ENCODE measurements at places on chromosomes 4 and X.

GRCh38 chrX:78092296-78092695 is 11.8 kb upstream of the PGK1 start:
- DNase-seq: no peak
- H3K36me3 ChIP-seq: no peaks in the 10 kb centered on the region
- H3K4me3 ChIP-seq: no peak overlapping the region
- H3K27ac ChIP-seq: no peak overlapping the region

GRCh38 chr4:67437974-67438713 is 107.2 kb downstream of the CENPC start:
- H3K4me3 ChIP-seq: no peak overlapping the region
- H3K4me1 ChIP-seq: peaks cover 10% of the 10 kb centered on the region
- no peaks in the 10 kb centered on the region for H3K27me3 ChIP-seq
- DNase-seq: no peak

GRCh38 chr4:92382128-92382527 is 78.4 kb downstream of the GRID2 start:
- no peak for DNase-seq
- H3K4me3 ChIP-seq: no peak overlapping the region
- H3K27me3 ChIP-seq: no peaks in the 10 kb centered on the region
- H3K4me1 ChIP-seq: no peaks in the 10 kb centered on the region
- H3K36me3 ChIP-seq: no peaks in the 10 kb centered on the region
- H3K27ac ChIP-seq: no peak overlapping the region

- peaks cover 76% of the 10 kb centered on the region for H3K4me1 ChIP-seq
- peak overlapping the region; percentile 98 for H3K27ac ChIP-seq
- no peaks in the 10 kb centered on the region for H3K27me3 ChIP-seq
- H3K4me3 ChIP-seq: peak overlapping the region; percentile 42
Measured at GRCh38 chr4:7967501-7968261, 28.0 kb upstream of the AFAP1 start.

- H3K4me1 ChIP-seq: no peaks in the 10 kb centered on the region
- no peak for DNase-seq
- peaks cover 9% of the 10 kb centered on the region for H3K36me3 ChIP-seq
- H3K4me3 ChIP-seq: no peak overlapping the region
Measured at GRCh38 chrX:107626481-107626880, 1.8 kb upstream of the PRPS1 start.

- H3K4me3 ChIP-seq: no peak overlapping the region
- H3K36me3 ChIP-seq: no peaks in the 10 kb centered on the region
- DNase-seq: no peak
- no peak overlapping the region for H3K27ac ChIP-seq
- H3K27me3 ChIP-seq: peaks cover 6% of the 10 kb centered on the region
Measured at GRCh38 chrX:153061732-153062131, 5.5 kb downstream of the PNMA3 start.

DNA sequence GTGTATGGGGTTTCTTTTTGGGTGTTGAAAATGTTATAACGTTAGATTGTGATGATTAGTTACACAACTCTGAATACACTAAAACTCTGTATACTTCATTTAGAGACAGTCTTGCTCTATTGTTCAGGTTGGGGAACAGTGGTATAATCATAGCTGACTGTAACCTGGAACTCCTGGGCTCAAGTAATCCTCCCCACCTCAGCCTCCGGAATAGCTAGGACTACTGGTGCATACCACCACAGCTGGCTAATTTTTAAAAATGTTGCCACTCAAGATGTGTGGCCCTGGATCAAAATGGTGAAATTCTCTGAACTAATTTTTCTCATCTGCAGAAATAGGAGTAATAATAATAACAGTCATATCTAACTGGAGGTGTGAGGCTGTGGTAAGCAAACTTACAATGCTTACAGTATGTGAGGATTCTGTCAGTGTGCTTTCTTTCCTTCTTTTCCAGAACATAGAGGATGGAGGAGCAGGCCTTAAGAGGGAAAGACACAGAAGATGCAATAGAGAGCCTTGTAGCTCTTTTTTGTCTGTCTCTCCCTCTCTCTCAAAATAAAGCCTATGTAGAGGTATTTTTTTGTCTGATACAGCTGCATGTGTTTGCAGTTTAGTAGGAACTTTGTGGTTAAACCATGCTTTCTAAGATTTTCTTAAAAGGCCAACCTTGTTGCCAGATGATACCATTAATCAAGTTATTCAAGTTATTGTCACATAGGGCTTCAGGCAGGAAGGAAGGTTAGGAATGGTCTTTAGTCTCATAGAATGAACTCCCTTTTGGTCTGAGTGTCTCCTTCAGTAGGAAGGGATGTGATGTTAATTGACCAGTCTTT is 7.5 kb downstream of the ADD1 start:
- H3K4me3 ChIP-seq: peak overlapping the region; percentile 59
- no peaks in the 10 kb centered on the region for H3K27me3 ChIP-seq
- H3K27ac ChIP-seq: peak overlapping the region; percentile 62

GRCh38 chrX:7925867-7926472 is 1.2 kb downstream of the PNPLA4 start:
- no peaks in the 10 kb centered on the region for H3K4me1 ChIP-seq
- H3K36me3 ChIP-seq: peaks cover 13% of the 10 kb centered on the region
- no peak overlapping the region for H3K27ac ChIP-seq
- DNase-seq: peak; percentile 48
- peak overlapping the region; percentile 33 for H3K4me3 ChIP-seq
- H3K27me3 ChIP-seq: no peaks in the 10 kb centered on the region

- no peaks in the 10 kb centered on the region for H3K36me3 ChIP-seq
- H3K4me1 ChIP-seq: no peaks in the 10 kb centered on the region
- DNase-seq: no peak
- H3K27me3 ChIP-seq: peaks cover 5% of the 10 kb centered on the region
Measured at GRCh38 chrX:50613846-50614245, 143.2 kb upstream of the DGKK start.

GRCh38 chrX:17519358-17519757 is 144.4 kb downstream of the NHS start:
- no peaks in the 10 kb centered on the region for H3K27me3 ChIP-seq
- no peaks in the 10 kb centered on the region for H3K36me3 ChIP-seq
- H3K27ac ChIP-seq: no peak overlapping the region

GRCh38 chr4:3335982-3336381 is 43.2 kb downstream of the RGS12 start:
- no peaks in the 10 kb centered on the region for H3K36me3 ChIP-seq
- H3K27ac ChIP-seq: no peak overlapping the region

DNA sequence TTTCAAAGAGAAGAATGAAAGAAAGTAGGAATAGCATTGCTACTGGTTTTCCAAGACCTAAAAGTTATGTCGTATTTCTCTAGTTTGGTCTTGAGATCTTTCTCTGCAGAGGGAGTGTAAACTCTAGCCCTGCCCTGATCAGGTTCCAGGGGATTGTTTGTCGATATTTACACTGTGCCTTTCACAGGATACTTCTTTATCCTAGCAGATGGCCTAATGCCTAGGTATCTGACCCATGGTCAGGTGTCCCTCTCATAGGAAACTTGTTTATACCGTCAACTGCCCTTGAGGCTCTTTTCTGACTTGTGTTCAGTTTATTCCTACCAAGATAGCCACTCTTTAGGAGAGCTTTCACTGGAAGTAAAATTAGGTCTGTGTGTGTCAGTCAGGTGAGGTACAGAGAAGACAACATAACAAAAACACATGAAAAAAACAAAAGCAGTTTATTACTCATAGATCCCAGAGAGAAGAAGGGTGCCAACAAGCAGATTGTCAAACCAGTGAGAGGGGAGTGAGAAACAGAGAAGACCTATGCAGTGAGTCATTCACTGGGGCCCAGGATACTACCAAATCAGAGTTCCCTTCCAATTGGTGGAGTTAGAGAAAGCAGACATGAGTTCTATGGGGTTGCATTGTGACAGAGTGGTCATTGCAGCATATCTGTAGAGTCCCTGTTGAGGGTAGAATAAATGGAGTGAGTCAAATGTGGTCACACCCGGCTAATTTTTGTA is 40.6 kb upstream of the THOC2 start:
- H3K4me1 ChIP-seq: no peaks in the 10 kb centered on the region
- H3K27ac ChIP-seq: no peak overlapping the region

DNA sequence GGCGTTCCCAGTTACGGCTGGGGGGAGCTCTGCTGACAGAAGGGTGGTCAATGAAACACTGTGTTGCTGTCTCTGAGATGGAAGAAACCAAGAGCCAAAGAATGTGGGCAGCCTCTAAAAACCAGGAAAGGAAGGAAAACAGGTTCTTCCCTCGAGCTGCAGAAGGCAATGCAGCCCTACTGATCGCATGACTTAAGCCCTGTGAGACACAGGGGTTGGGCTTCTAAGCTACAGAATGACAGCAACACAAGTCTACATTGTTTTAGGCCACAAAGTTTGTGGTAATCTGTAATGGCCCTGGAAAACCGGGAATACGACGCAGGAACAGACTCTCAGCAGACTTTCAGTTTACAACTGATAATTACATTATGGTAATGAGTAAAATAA is 38.2 kb upstream of the MTNR1A start:
- no peaks in the 10 kb centered on the region for H3K4me1 ChIP-seq
- DNase-seq: no peak
- H3K4me3 ChIP-seq: no peak overlapping the region
- peaks cover 6% of the 10 kb centered on the region for H3K27me3 ChIP-seq
- H3K27ac ChIP-seq: no peak overlapping the region

DNA sequence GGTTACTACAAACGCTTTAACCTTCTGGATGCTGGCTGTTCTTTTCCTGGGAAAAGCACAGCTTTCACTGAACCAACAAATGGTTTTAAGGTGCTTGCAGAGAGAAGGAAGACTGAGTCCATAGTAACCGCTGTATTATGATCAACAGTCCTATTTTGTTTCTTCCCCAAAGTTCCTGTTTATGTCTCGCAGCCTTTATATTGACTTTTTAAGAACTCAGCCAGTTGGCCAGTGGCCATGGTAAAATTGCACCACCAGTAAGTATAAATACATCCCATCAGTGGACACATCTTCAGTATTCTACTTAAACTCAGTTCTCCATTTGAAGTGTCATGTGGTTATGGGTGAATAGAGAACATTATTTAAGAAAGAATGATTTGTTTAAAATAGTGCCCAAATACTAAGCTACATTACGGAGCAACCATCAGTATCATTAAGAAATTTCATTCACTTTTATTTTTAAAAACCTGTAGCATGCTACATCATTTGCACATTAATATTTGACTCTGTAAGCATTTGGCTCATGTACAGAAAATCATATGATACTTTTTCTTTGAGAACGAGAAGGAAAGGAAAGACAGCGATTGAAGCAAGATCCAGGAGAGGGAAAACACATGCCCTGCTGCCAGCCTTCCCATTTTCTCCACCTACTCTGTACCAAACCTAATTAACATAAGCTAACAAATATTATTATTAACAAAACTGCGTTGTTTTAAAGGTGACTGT is 287.0 kb downstream of the ARHGAP24 start:
- no peaks in the 10 kb centered on the region for H3K36me3 ChIP-seq
- H3K27me3 ChIP-seq: no peaks in the 10 kb centered on the region
- H3K4me3 ChIP-seq: no peak overlapping the region
- no peak overlapping the region for H3K27ac ChIP-seq

DNA sequence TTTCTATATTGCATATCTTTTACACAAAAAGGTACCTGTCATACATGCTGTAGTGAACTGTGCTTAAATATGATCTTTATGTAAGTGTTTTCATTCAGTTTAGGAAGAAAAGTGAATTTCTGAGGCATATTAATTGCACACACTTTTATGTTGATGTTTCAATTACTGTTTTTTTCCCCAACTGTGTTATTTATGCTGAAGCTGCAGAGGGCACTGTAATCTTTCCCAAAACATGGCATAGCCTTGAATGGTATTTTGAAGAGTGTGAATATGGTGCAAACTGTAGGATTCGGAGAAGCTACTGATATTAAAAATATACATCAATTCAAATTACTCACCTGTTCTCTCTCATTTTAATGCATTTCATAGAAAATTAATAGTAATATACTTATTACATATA is 6.0 kb upstream of the CENPE start:
- H3K4me3 ChIP-seq: no peak overlapping the region
- H3K36me3 ChIP-seq: no peaks in the 10 kb centered on the region
- no peak overlapping the region for H3K27ac ChIP-seq
- H3K4me1 ChIP-seq: no peaks in the 10 kb centered on the region

DNA sequence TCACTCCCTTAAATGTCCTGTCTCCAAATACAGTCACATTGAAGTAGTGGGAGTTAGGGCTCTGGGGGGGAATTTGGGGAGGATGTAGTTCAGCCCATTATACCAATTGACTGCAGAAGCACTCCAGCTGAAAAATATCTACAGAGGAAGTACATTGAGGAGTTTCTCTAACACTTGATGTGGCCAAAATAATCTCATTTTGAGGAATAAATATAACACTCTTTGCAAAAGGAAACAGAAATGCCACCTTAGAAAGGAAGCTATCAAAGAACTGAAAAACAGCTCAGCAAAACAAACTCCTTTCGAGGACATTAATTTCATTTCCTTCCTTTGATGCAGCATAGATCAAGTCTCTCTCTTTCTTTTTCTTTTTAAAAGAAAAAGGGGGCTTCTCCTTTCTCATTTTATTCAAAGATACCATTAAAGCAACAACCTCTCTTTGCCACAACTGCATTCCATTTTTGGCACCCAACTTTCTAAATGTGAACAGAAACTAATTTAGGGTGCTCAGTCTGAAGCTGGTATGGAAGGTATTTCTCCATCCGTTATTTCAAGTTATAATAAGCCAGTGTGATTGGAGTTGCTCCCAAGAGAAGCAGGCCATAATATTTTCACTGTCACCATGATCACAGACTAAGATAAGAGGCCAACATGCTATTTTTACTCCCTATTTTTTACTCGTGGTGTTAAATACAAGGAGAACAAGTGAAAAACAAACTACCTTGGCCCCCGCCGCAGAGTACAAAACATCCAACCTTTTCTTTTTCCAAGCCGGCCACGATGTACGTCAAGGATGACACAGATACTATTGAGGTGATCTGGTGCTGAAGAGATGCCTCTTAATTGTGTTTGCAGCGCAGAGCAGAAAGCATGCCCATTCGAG is 230.4 kb upstream of the GATB start:
- no peak for DNase-seq
- H3K27ac ChIP-seq: peak overlapping the region; percentile 87
- H3K27me3 ChIP-seq: no peaks in the 10 kb centered on the region
- H3K36me3 ChIP-seq: no peaks in the 10 kb centered on the region
- H3K4me1 ChIP-seq: peaks cover 41% of the 10 kb centered on the region

- no peaks in the 10 kb centered on the region for H3K27me3 ChIP-seq
- H3K4me1 ChIP-seq: no peaks in the 10 kb centered on the region
- DNase-seq: no peak
- H3K4me3 ChIP-seq: no peak overlapping the region
- H3K27ac ChIP-seq: no peak overlapping the region
Measured at GRCh38 chr4:14334166-14334565, 668.1 kb upstream of the CPEB2 start.

GRCh38 chrX:64198036-64198435 is 7.5 kb downstream of the AMER1 start:
- no peak overlapping the region for H3K27ac ChIP-seq
- no peak overlapping the region for H3K4me3 ChIP-seq
- peaks cover 19% of the 10 kb centered on the region for H3K4me1 ChIP-seq
- no peak for DNase-seq

- H3K4me1 ChIP-seq: no peaks in the 10 kb centered on the region
- no peak for DNase-seq
- no peak overlapping the region for H3K4me3 ChIP-seq
- no peak overlapping the region for H3K27ac ChIP-seq
- no peaks in the 10 kb centered on the region for H3K36me3 ChIP-seq
Measured at GRCh38 chr4:67779631-67780030, 25.4 kb upstream of the GNRHR start.

GRCh38 chr4:2788532-2789103 is 4.3 kb upstream of the SH3BP2 start:
- peaks cover 37% of the 10 kb centered on the region for H3K4me1 ChIP-seq
- no peak for DNase-seq

- no peak overlapping the region for H3K27ac ChIP-seq
- no peaks in the 10 kb centered on the region for H3K27me3 ChIP-seq
- no peaks in the 10 kb centered on the region for H3K4me1 ChIP-seq
- H3K4me3 ChIP-seq: no peak overlapping the region
- H3K36me3 ChIP-seq: no peaks in the 10 kb centered on the region
Measured at GRCh38 chr4:79609817-79610216, 201.8 kb upstream of the GK2 start.
